ENCODE measurements at places on chromosomes 7 and 10.

GRCh38 chr10:52212802-52213201 lies 101.3 kb upstream of the DKK1 start:
- H3K27ac ChIP-seq: no peak overlapping the region
- no peaks in the 10 kb centered on the region for H3K27me3 ChIP-seq
- no peak overlapping the region for H3K4me3 ChIP-seq
- no peaks in the 10 kb centered on the region for H3K36me3 ChIP-seq

DNA sequence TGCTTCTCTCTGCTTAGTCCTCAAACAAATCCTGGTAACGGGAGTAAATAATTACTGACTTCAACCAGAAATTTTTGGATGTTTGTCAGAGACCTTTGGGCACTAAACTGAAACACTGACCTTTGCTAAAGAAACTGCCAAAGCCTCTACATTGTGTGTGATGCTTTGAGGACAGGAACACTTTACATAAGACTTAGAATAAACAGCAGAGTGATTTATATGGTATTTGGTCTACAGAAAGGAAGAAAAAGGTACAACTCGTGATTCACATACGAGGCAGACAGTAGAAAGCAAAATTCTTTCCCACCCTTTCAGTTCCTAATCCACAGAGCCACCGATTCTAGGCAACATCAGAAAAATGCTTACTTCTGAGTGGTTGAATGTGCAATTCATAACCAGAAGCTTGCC lies 59.8 kb downstream of the SLC16A12 start:
- no peaks in the 10 kb centered on the region for H3K27me3 ChIP-seq
- no peak overlapping the region for H3K4me3 ChIP-seq
- no peak overlapping the region for H3K27ac ChIP-seq
- H3K4me1 ChIP-seq: peaks cover 16% of the 10 kb centered on the region

DNA sequence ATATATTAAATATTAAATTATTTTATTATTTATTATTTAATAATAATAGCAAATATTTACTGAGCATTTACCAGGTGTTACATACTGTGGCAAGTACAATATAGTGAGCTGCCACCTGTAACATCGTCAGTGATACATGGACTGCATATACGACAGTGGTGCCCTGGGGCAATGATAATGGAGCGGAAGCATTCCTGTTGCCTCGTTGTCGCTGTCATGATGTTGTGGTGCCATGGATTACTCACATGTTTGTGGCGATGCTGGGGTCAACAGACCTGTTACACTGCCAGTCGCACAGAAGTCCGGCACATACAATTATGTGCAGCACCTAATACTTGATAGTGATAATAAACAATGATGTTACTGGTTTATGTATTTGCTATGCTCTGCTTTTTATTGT lies 20.6 kb downstream of the CAMK1D start:
- H3K27ac ChIP-seq: no peak overlapping the region
- H3K4me1 ChIP-seq: no peaks in the 10 kb centered on the region
- H3K27me3 ChIP-seq: no peaks in the 10 kb centered on the region
- no peaks in the 10 kb centered on the region for H3K36me3 ChIP-seq

DNA sequence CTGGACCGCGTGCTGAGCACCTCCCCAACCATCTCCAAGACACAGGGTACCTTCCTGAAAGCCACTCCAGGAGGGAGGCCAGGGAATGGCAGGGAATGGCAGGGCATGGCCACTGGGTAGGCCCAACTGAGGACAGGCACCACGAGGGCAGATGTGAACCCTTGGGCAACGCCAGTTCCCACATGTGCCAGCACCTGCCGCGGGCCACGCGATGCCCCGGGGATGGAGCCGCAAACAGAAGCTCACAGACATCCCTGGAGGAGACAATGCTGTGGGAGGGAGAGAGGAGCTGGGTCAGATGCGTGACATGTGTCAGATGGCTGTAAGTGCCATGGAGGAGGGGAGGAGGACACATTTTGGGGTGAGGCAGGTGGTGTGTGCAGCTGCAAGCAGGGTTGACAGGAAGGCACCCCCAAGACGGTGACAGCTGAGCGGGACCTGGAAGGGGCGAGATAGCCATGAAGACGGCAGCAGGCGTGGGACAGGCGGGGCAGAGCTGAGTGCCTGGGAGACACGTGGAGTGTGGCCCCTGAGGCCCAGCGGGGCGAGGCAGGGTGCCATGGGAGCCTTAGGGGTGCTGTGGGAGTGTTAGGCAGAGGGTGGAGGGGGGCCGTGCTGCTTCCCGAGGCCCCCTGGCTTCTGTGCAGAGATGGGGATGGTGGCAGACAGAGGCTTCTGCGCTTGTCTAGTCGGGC lies 27.7 kb downstream of the IQCE start:
- H3K4me1 ChIP-seq: no peaks in the 10 kb centered on the region
- no peak overlapping the region for H3K27ac ChIP-seq
- no peak overlapping the region for H3K4me3 ChIP-seq
- no peaks in the 10 kb centered on the region for H3K36me3 ChIP-seq

- H3K27ac ChIP-seq: no peak overlapping the region
- no peak for DNase-seq
- no peak overlapping the region for H3K4me3 ChIP-seq
- H3K36me3 ChIP-seq: no peaks in the 10 kb centered on the region
- H3K4me1 ChIP-seq: peaks cover 25% of the 10 kb centered on the region
Observed at GRCh38 chr10:87547734-87548311, 43.1 kb downstream of the MINPP1 start.

DNA sequence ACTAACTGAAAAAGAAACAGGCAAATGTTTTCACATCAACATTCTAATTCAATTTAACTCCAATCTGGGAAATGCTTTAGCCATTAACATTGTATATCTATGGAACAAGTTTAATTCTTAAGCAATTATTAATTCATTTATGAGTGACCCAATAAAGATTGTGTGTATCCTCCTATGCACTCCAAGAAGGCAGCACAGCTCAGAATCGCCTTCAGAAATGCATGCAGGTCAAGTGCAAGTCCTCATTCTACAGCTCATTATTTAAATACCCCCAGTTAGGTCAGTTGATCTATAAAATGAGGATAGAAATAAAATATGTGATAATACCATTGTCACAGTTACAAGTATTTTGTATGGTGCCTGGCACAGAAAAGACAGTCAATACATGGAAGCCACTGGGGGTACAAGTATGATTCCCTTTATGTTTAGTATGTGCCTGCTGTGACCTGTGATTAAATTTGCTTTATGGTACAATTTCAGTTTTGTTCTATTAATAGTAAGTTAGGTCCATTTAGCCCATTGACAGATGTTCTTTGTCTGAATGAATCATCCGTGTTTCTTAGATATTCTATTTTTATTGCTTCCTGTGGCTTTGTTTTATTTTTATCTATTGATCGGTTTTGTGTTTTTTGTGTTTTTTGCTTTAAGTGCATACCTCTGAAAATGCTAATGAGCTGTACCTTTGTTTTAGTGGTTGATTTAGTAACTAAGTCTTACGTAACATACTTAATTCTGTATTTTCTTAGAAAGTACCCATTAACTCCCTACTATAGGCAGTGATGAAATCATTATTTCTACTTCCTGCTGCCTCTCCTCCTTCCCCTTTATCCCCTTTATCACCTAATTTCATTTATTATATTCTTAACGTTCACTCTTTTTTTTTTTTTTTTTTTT lies 42.8 kb downstream of the CPXM2 start:
- H3K27ac ChIP-seq: no peak overlapping the region
- H3K36me3 ChIP-seq: no peaks in the 10 kb centered on the region
- H3K4me3 ChIP-seq: no peak overlapping the region
- H3K27me3 ChIP-seq: no peaks in the 10 kb centered on the region

DNA sequence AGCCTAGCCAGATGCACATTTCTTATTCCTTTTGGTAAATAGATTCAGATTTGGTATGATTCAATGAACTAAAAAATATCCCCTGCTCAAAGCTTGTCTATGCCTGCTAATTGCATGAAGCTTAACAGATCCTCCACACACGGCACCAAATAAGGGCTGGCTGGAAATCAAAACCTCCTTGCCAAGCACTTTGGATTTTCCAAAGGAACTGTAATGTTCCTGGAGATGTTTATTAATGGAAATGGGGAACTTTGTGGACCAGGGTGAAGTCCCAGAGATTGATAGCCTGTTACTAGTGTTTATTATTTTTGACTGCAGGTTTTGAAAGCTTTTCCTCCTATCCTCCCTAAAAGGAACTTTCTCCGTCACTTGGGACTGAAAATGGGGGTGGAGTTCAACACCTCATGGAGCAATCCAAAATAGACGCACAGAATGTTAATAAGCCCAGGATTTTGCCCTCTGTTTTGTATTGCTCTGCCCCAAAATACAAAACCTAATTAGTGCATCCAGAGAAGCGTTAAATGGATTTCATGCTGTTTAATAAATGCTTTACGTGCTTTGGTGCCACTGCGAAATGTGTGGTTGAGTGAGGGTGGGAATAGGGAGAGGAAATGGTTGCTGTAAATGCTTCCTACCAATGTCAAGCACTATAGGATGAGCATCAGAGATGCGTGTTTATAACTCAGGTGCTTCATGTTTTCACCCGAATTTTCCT lies 1027.7 kb downstream of the LRMDA start:
- H3K4me3 ChIP-seq: no peak overlapping the region
- no peaks in the 10 kb centered on the region for H3K27me3 ChIP-seq
- H3K36me3 ChIP-seq: no peaks in the 10 kb centered on the region
- peaks cover 1% of the 10 kb centered on the region for H3K4me1 ChIP-seq

- no peaks in the 10 kb centered on the region for H3K36me3 ChIP-seq
- H3K4me1 ChIP-seq: no peaks in the 10 kb centered on the region
- H3K27ac ChIP-seq: no peak overlapping the region
- no peak overlapping the region for H3K4me3 ChIP-seq
- no peaks in the 10 kb centered on the region for H3K27me3 ChIP-seq
- DNase-seq: no peak
Observed at GRCh38 chr10:60611291-60611747, 167.0 kb upstream of the CDK1 start.

- H3K4me3 ChIP-seq: no peak overlapping the region
- no peaks in the 10 kb centered on the region for H3K4me1 ChIP-seq
- H3K36me3 ChIP-seq: no peaks in the 10 kb centered on the region
- no peak overlapping the region for H3K27ac ChIP-seq
Observed at GRCh38 chr7:157219154-157219553, 80.4 kb downstream of the UBE3C start.

GRCh38 chr7:90111-91063 lies 102.0 kb upstream of the FAM20C start:
- no peaks in the 10 kb centered on the region for H3K36me3 ChIP-seq
- no peak overlapping the region for H3K4me3 ChIP-seq
- DNase-seq: no peak
- H3K27me3 ChIP-seq: no peaks in the 10 kb centered on the region
- peaks cover 6% of the 10 kb centered on the region for H3K4me1 ChIP-seq

DNA sequence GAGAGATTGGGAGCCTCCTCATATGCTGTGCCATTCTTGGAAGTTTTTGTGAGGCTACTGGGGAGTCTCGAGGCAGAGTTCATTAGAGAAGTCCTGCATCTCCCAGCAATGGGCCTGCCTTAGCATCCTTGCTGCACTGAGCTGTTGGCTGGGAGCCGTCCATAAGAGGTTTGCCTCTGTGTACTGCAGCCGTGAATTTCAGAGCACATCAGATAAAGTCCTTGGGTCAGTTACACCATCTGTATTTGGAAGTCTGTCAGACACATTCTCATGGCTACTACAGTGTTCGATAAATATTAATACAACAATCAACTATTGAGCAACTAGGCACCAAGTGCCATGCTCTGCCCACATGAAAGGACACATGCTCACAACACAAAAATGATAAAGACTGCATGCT lies 100.5 kb upstream of the SEC61G start:
- peaks cover 8% of the 10 kb centered on the region for H3K4me1 ChIP-seq
- no peak for DNase-seq
- H3K4me3 ChIP-seq: no peak overlapping the region
- no peak overlapping the region for H3K27ac ChIP-seq

GRCh38 chr10:88032566-88032965 lies 169.1 kb downstream of the PTEN start:
- DNase-seq: no peak
- no peaks in the 10 kb centered on the region for H3K36me3 ChIP-seq
- H3K27me3 ChIP-seq: no peaks in the 10 kb centered on the region
- no peaks in the 10 kb centered on the region for H3K4me1 ChIP-seq
- no peak overlapping the region for H3K27ac ChIP-seq

DNA sequence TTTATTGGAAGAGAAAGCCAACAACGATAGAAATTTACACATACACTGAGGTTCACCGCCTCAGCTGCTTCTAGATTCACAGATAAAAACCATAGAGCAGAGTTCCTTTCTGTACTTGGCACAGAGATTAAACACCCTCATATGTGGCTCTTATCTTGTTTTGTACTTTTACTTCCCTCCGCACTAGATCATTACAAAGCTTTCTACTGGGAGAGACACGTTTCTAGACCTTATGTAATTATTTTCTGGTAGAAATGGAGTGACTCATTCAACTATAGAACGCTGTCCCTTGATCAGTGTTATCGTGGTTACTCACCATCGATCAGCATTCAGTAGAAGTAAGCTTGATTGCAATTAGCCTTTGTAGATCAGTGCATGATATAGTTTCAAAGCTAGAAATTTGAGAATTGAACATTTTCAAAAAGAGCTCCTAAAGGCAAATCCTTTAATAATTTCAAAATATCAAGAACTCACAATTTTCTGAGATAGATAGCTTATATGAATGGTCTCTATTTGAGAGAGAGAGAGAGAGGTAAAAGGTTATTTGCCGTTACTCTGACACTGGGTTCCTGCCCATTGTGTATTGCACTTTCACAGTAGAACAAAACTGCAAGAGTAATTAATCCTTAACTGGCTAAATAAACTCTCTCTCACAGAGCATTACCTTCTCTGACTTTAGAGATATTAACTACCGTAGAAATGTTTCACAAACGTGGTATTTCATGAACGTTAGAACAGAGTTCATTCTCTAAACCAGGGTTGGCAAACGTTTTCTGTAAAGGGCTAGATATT lies 26.1 kb upstream of the DNAJC1 start:
- no peak overlapping the region for H3K4me3 ChIP-seq
- no peak overlapping the region for H3K27ac ChIP-seq
- DNase-seq: no peak
- no peaks in the 10 kb centered on the region for H3K4me1 ChIP-seq
- H3K36me3 ChIP-seq: no peaks in the 10 kb centered on the region

GRCh38 chr10:109882251-109883057 lies 40.9 kb downstream of the XPNPEP1 start:
- DNase-seq: no peak
- H3K27me3 ChIP-seq: no peaks in the 10 kb centered on the region
- no peak overlapping the region for H3K27ac ChIP-seq
- no peak overlapping the region for H3K4me3 ChIP-seq
- peaks cover 3% of the 10 kb centered on the region for H3K4me1 ChIP-seq

Data from ovary (tissue), 10 donors.